ENCODE measurements at places on chromosomes 2 and 18.

DNA sequence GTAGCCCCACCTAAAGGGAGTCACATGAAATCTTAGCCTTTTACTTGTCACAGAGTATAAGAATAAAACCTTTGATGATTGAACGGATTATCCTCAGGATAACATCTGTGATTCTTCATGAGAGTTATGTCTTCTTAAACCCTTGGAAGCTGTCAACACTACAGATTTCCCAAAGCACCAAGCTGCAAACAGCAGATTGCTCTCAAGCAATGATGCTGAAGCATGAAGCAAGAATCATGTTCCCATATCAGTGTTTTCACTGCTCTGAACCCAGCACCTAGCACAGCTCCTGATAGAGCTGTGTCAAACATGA, 47.6 kb upstream of the CELF4 start:
- no peak for DNase-seq

GRCh38 chr18:911025-911424, 6.4 kb downstream of the ADCYAP1 start:
- no peak for DNase-seq

- DNase-seq: no peak
Observed at GRCh38 chr18:75213611-75214331, 3.2 kb downstream of the TSHZ1 start.

GRCh38 chr2:137049518-137049917, 284.2 kb downstream of the THSD7B start:
- DNase-seq: no peak

GRCh38 chr2:170163411-170164065, 14.4 kb upstream of the MYO3B start:
- no peak for DNase-seq

DNA sequence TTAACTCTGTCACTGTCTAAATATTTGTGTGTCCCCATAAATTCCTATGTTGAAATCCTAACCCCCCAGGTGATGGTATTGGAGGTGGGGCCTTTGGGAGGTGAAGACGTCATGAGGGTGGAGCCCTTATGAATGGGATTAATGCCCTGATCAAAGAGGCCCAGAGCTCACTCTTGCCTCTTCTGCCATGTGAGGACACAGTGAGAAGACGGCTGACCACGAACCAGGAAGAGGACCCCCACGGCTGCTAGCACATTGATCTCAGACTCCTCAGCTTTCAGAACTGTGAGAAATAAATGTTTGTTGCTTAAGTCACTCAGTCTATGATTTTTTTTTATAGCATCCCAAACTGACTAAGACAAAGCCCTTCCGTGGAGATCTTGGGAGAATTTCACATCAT, 71.2 kb downstream of the BCL2L11 start:
- DNase-seq: no peak

GRCh38 chr2:175396696-175397095, 215.2 kb upstream of the ATP5MC3 start:
- DNase-seq: no peak

- DNase-seq: no peak
Observed at GRCh38 chr2:149122516-149122915, 84.0 kb downstream of the LYPD6B start.

GRCh38 chr2:30191819-30192271, 39.5 kb upstream of the LBH start:
- no peak for DNase-seq

DNA sequence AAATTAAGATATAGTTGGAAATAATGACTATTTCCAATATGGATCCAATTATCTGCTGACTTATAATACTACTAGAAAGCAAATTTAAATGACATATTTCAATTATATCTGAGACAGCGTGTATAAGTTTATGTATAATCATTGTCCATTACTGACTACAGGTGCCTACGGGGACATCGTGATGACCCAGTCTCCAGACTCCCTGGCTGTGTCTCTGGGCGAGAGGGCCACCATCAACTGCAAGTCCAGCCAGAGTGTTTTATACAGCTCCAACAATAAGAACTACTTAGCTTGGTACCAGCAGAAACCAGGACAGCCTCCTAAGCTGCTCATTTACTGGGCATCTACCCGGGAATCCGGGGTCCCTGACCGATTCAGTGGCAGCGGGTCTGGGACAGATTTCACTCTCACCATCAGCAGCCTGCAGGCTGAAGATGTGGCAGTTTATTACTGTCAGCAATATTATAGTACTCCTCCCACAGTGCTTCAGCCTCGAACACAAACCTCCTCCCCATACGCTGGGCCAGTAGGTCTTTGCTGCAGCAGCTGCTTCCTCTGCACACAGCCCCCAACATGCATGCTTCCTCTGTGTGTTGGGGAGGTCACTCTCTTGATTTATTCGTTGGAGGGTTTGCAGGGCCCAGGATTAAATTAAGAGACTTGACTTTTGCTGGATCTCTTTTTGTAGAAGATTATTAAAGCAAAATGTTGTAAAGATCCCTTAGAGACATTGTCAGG, 194.4 kb downstream of the RPIA start:
- DNase-seq: no peak
